Effector memory CD4-positive, alpha-beta T cell (primary cell): ENCODE measurements at places on chromosomes 2 and 18.

DNA sequence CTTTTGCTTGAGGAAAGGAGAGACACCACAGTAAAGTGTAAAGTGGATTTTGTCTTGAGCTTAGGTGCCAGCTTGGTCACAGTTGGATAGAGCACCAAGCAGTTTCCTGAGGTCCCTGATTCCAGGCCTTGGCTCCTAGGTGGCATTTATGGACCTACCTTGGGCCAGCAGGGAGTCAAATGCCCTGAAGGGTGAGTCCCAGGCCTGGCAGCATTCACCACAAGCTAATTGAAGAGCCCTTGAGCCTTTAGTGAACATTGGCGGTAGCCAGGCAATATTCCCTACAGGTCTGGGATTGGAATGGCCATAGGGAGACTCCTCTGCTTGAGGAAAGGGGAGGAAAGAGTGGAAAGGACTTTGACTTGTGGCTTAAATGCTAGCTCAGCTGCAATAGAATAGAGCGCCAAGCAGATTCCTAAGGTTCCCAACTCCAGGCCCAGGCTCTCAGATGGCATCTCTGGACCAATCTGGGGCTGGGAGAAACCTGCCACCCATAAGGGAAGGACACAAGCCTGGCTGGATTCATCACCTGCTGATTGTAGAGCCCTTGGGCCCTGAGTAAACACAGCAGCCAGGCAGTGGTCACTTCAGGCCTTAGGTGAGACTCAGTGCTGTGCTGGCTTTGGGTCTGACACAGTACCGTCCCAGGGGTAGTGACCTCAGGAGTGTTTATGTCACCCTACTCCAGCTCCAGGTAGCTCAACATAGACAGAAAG, 137.5 kb upstream of the OTOS start:
- no peak for DNase-seq

DNA sequence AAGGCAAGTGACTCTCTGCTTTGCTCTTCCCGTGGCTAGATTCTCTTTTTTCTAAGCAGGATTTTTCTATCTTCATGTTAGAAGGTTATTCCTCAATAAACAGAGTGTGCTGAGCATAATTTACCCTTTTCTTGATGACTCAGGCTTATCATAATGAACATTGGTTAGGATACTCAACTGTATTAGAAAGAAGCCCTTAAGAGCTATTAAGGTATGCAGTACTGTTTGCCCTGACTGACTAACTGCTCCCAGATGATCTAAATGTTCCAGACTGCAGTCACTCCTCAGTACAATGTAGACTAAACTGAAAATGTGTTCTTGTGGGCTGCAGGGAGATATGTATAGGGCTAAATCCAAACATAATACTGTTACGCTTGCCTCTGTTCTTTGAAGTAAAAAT, 687.8 kb downstream of the NUP35 start:
- DNase-seq, result no peak

DNA sequence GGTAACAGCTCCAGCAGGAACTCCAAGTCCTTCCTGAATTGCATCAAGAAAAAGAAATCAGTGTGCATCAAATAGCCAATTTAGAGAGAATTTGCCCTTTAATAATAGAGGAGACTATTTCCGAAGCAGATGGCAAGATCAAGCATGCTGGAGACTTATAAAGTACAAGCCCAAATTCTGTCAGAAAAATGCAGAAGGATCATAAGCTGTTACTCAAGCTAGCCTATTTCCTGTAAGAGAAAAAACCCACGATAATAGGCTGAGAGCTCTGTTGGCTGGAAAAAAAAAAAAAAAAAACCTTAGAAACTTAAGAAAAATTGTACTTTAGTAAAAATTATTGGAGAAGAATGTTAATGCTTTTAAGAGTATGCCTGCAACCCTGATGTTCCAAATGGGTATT, 24.4 kb upstream of the ITM2C start:
- no peak for DNase-seq

- no peak for DNase-seq
These were observed 296.9 kb downstream of the ZNF521 start for GRCh38 chr18:25055076-25055475.

DNA sequence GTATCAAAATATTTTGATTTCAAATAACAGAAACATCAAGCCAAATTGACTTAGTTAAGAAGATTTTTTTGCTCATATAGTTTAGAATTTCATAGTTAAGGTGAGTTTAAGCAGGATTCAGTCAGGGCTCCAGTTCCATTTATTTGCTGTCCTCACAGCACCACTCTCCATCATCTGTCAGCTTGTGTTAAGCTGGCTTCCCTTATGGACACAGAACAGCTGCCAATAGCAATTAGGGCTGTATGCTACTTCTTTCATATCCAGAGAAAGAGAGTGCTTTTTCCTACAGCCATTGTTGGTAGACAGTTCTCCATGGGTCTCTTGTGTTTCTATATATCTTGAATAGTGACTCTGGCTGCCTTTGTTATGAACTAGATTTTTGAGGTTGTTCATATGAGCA, 95.4 kb upstream of the CYP20A1 start:
- DNase-seq, result no peak

GRCh38 chr2:240131296-240131695, 4.8 kb downstream of the COPS9 start:
- no peak for DNase-seq

DNA sequence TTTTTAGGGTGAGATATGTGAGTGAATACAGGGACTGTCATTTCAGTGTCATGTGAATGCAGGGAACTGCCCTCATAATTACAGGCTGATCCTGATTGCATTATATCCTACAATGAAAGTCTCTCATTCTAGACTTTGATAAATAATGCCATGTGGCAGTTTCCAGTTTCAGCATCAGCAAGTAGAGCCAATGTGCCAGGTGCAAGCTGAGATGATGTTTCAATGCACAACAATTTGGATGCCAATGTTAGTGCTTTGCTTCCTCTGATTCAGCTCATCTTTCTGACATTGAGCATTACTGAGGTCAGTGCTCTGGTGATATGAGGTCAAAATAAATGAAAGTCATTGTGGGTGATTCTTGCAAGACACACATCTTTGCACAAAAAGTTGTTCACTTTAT, 63.7 kb upstream of the TFPI start:
- no peak for DNase-seq
